Naive thymus-derived CD4-positive, alpha-beta T cell (primary cell): ENCODE measurements at places on chromosomes 6 and 20. TPM values are rescaled to one million over a fixed set of nuclear protein-coding genes. Genes with fewer than 3 reads are reported as not detected.

The SPAG4 gene
- total RNA-seq = 1.9 and 2.7 TPM in 2 replicates

DNA sequence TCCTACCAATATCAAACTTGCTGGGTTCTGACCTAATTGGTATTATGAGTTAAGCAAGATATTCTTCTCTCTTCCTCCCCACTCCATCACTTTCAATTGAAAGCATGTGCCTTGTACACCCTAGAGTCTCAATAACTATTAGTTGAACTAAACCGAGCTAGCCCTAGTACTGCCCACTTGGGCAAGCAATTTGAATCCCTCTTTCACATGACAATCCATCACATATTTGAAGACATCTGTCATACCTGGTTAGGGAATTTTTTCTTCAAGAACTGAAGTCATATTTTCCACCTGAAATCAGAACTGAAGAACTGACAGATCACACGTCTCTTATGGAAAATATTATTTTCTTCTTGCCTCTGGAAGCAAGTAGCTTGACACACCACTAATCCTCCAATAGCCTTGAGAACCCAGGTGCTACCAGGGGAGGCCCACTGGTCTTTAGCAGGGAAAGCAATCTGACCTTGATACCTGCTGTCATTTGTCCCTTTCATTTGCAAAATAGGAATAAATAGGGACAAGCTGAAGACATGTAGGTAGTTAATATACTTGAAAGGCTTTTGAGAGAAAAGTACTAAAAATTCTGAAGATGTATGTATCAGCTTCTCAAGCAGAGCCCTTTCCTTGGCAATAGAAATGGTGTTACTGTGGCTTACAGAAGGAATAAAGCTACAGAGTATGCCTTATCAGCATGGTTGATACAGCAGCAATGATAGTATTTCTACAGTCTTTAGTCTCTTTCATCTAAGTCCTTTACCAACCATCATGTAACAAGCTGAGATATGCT is 71.4 kb downstream of the GJA10 start:
- DNase-seq = no peak

DNA sequence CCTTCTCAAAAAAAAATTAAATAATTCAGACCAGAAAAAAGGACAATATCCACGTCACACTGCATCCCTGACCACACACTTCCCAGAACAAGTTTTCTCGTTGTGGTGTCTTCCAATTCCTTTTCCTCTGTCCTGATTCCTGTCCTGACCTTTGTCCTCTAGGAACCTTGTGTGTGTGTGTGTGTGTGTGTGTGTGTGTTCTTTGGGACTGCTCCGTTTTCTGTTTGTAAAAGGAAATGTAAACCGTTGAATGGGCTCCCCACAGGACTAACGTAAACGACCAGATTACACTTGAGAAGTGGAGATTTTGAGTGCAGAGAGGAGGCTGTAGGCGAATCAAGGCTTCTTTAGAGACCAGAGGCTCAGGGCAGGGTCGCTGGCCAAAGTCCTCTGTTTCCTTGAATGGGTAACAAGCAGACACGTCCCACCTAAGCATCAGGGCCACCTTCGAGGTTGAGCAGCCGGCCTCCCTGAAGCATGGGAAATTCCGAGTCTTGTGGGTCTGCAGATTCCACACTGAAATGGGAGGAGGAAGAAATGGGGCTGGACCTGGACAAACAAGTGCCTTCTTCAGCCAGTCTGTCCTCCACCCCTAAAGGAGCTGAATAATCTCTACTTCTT is 7.3 kb downstream of the ZBTB46 start:
- no peak for DNase-seq

DNA sequence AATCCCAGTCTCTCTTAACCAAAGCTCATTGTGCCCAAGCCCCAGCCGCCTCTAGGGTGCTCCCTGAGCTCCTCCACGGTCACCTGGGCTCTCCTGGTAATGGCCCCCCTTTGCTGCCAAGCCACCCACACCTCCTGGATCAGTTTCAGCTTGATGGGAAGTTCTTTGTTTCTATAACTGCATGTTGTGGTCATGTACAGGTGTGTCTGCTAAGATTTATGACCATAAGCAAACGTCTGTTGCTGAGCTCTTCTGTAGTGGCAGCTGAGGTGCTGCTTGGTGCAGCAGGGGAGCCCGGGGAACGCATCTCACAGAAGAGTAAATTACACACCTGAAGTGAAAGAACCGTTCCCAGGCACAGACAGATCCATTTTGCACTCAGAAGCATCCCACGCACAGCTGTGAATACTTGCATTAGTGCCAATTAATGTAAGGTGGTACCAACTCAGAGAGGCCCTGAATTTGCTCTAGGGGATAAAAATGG is 194.6 kb upstream of the ARID1B start:
- DNase-seq = no peak

DNA sequence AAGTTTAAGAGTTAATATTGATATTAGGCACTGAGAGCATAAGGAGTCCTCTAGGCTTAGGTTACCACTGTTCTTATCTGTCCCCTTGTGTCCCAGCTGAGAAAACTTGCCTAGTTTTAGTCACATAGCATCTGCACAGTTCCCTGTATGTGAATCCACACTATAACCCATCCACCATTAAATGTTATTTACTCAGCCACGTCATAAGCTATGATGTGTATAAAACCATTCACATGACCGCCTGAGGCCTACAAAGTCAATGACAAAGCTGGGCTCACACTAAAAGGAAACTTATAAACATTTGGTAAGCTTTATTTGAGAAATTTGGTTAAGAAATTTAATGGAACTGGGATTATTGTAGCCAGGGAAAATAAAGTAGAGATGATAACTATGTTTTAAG is 59.2 kb upstream of the TFAP2D start:
- no peak for DNase-seq

DNA sequence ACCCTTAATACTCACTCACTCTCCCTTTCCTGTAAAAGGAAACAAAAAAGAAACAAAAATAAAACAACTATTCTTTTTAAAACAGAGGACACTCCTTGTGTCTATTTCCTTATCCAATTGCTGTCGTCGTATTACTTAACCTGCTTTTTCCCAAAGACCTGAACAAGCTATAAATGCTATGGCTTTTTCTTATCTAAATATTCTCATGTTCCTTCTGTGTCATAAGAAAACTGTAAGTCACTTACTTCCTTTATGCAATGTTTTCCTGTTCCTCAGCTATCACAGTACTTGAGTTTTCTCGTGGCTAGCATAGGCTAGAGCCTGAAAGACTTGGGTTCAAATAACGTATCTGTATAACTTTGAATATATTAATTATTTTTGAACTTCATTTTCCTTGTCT is 99.2 kb downstream of the IRAK1BP1 start:
- DNase-seq = no peak
